NCI-H524 (cell line): ENCODE measurements at places on chromosomes 16 and 17.

GRCh38 chr16:2507052-2507659 lies 6.6 kb upstream of the ATP6V0C start:
- no peak for DNase-seq

DNA sequence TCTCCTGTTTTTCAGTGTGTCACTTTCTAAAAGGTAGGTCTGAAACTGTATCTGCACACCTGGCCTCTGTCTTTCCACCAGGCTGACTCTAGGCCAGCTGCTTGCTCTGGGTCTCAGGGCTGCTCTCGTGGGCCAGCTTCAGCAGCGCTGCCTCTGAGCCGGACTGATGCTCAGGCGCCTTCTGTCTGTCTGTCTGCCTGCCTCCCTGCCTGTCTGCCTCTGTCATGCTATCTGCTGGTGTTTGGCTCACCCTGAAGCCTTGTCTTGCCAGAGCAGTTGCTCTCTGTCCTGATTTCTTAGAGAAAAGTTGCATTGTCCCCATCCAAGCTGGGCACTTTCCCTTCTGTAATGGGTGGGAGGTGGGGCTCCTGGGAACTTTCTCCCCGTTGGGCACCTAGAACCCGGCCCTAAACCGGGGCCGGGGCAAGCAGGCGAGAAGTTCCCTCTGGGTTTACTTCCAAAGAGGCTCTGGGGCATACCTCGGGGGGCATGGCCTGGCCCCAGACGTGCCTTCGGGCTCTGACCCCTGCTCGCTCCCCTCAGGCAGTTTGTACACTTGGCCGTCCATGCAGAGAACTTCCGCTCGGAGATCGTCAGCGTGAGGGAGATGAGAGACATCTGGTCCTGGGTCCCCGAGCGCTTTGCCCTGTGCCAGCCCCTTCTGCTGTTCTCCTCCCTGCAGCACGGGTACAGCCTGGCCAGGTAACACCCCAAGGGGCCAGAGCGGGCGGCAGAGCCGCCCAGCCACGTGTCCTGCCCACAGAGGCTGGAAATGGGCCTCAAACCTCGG lies 15.9 kb upstream of the ATP6V0C start:
- DNase-seq: no peak

- DNase-seq: no peak
Measured at GRCh38 chr17:72972263-72972951, 120.1 kb downstream of the SLC39A11 start.

GRCh38 chr16:75433732-75434413 lies 570 bp upstream of the CFDP1 start:
- peak; percentile 69 for DNase-seq

DNA sequence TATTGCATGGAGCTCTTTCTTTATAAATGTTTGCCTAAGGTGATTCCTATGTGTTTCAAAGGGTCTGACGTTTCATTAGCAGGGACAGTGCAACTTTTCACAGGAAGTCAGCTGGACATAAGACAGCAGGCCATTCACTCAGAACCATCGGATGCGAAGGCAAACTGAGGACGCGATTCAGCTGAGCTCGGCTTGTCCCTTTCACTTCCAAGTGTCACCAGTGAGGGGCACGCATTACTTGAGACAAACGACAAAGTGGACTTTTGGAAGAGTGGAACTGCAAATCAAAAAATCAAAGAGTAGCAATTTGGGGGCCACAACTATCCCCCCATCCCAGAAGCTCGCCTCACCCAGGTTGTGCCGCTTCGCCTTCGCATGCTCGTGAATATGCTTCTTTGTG lies 14.6 kb downstream of the USP22 start:
- DNase-seq: no peak

DNA sequence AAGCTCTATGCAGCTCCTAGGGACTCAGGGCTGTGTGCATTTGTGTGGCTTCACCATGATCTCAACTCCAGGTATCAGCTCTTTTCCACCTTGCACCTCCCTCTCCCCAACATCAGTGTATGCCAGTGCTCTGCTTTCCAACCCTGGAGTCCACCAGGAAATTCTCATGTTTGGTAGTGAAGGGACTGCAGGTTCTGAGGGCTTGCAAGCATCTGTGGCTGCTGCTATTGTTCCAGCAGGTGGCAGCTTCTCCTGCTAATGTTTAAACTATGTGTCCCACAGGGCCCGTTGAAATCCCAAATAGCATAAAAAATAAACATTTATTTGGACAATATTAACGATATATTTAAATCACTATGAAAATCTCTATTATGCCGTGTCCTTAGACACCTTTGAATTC lies 82.0 kb downstream of the RGS9 start:
- peak; percentile 10 for DNase-seq

DNA sequence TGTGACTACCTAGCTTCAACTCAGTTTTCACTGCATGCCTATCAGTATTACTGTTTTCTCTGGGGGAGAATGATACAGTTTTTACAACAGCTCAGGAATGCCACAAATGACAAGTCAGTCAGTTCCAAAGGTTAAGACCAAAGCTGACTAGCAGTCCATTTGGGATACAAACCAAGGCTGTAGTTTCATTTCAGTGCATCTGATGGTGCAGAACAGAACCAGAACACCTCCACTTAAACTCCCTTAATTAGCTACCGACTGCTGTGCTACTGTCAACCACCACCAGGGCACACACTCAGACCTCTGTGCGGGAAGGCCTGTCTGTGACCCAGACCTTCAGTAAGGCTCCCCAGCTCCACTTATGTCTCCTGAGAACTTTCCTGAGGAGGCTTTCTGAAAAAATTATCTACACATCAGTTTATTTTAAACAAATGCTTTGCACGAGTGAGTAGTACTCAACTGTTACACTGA lies 20.4 kb downstream of the NFE2L1 start:
- no peak for DNase-seq

- DNase-seq: no peak
Measured at GRCh38 chr17:78661093-78661770, 84.0 kb upstream of the DNAH17 start.

DNA sequence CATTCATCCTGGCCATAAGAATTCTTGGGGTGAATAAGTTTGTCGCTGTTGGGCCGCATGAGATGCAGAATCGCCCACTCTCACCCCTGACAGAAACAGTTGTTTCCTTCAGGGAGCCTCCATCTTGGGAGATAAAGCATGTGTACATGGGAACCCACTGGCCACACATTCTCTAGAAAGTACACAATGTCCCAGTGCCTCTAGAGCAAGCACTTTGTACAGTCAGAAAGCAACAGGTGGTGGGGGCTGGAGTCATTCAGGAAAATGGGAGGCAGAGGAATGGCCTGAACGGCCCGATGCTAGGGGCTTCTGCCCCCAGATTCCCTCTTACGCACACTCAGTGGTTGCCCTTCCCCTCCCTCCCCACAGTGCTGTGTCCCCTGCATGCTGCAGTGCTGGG lies 16.1 kb downstream of the ACE start:
- no peak for DNase-seq

DNA sequence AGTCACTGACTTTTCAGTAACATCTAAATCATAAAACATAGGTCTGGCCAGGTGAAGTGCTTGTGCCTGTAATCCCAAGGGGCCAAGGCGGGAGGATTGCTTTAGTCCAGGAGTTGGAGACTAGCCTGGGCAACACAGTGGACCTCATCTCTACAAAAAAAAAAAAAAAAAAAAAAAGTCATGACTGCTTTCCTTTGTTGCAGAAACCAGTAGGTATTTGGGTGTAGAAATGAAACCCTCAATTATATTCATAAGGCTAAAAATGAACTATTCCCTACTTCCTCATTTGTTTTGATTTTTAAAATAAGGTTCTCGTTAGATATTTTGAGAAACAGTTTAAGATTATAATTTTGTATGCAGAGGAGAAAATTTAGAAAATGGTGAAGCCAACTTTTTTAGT lies 26.0 kb downstream of the PITPNC1 start:
- no peak for DNase-seq

DNA sequence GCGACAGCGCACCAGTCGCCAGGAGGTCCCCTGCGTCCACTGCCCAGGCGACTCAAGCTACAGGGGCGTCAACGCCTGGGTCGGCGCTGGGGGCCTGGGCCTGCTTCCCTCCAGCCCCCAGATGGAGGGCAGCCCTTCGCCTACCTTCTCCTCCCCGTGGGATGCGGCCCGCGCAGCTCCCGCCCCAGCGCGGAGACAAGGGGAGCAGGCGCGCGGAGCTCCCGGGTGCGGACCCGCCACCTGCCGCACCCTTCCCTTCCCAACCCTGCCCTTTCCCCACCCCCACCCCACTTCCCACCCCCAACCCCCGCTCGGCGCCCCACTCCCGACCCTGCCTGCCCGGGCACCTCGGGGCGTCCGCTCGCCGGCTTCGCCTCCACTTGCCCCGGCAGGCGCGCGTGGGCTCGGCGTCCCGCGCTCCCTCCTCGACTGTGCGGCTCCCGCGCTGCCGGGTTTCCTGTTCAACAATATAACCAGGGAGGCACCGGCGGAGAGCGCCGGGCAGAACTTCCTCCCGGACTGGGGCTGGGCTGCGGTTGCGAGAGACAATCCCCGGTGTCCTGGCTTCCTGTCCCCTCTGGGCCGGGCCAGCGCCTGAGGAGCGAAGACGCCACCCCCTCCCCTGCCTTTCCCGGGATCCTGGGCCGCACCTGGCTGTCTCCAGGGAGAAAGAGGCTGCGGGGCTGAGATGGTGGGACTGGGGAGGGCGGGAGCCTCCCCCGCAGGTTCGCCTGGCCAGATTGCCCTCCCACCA lies at the start of gene ARHGAP27:
ARHGAP27 (minus strand) TSS at position 466 of the 754 bp plus-strand sequence. CDS start 2,591 bp downstream, outside the sequence.
- peak; percentile 21 for DNase-seq

GRCh38 chr17:50540560-50541401 lies 6.2 kb upstream of the SPATA20 start:
- no peak for DNase-seq

DNA sequence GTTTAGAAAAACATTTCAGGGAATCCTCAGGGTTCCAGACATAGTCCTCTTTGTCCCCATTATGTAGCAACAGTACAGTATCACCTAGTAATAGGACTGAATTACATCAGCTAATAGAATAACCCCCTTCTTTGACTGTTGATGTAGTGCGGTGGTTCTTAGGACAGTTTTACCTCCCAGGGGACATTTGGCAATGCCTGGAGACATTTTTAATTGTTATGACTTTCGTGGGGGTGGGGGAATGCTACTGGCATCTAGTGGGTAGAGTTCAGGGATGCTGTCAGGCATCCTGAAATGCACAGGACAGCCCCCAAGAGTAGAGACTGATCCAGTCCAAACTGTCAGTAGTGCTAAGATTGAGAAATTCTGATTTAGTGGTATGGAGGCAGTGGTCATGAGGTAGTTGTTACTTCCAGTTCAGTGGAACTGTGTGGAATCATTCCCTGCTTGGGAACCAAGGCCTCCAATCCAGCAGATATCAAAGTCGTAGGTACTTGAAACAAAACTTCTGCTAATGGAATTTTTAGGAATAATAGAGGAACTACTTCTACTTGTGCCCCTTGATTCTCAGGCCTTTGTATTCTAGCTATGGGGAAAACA lies 20.3 kb downstream of the NF1 start:
- DNase-seq: no peak

DNA sequence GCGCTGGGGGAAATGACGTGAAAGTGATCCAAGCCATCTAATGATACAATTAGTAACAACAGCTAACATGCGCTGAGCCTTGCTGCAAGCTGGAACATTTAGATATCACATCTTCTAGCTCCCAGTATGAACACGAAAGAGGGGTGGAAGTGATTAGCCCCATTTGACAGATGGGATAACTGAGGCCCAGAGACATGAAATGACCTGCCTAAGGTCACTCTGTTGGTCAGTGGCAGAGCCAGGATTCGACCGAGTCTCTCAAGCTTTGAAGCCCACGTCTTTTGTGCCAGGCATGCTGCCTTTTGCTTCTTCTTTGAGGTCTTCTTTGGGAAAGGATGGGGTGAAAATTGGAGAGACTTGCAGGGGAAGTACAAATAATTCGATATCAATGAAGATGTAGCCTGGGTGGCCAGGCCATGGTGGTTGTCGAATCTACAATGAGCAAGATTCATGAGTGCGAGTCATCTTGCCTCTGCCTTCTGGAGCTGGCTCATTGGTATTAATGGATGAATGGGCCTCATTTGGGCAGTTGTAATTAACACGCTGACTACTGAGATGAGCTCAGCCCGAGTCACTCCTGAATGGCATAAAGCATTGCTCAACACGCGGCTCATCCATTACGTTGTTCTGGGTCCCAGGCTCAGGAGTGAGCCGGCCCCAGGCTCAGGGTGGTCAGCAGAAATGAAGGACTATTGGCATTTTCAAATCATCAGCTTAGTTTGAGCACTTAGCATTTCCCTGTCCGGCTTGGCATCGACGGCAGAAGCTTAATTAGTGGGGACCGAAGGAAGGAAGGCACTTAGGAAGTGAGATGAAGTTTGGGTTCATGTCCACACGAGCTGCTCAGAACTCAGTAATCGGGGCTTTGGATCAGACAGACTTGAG lies 28.0 kb upstream of the GPRC5B start:
- no peak for DNase-seq

DNA sequence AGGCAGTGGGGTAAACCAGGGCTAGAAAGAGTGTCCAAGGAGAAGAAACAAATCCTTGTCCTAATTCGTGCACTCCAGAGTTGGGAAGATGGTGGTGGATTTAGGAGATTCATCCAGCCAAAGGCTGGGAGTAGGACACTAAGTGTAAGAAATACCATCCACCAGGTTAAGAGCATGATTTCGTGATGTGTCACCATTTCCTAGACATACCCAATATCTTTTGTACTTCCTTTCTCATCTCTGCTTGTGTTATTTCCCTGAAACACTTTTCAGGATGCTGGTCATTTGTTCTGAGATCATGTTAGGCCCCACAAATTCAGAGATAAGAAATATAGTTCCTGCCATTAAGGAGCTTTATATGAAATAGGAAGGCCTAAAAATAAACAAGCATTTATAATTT lies 106.3 kb upstream of the HLF start:
- no peak for DNase-seq

- no peak for DNase-seq
Measured at GRCh38 chr16:49930841-49931240, 74.9 kb upstream of the ZNF423 start.

GRCh38 chr16:27316038-27316680 lies 2.4 kb downstream of the IL4R start:
- DNase-seq: no peak

DNA sequence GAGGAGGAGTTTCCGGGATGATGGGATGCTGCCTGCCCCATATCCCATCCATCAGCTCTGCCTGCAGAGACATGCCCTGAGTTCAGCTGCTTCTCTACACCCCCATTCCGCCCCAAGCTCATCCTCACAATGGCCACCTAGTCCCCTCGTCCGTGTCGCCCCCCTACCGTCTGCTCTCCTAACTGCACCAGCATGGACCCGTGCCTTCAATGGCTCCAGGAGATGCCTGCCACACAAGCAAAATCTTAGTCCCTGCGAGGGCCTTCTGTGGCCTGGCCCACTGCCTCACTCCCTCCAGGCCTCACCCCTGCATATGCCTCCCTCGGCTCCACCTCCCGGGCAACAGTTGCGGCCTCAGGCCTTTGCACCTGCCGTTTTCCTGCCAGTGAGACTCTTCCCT lies 1.8 kb upstream of the TELO2 start:
- no peak for DNase-seq
